NCI-H1417 (cell line): ENCODE measurements at places on chromosomes 4 and X.

GRCh38 chr4:26660261-26660660 is 76.4 kb downstream of the TBC1D19 start:
- no peak for DNase-seq

DNA sequence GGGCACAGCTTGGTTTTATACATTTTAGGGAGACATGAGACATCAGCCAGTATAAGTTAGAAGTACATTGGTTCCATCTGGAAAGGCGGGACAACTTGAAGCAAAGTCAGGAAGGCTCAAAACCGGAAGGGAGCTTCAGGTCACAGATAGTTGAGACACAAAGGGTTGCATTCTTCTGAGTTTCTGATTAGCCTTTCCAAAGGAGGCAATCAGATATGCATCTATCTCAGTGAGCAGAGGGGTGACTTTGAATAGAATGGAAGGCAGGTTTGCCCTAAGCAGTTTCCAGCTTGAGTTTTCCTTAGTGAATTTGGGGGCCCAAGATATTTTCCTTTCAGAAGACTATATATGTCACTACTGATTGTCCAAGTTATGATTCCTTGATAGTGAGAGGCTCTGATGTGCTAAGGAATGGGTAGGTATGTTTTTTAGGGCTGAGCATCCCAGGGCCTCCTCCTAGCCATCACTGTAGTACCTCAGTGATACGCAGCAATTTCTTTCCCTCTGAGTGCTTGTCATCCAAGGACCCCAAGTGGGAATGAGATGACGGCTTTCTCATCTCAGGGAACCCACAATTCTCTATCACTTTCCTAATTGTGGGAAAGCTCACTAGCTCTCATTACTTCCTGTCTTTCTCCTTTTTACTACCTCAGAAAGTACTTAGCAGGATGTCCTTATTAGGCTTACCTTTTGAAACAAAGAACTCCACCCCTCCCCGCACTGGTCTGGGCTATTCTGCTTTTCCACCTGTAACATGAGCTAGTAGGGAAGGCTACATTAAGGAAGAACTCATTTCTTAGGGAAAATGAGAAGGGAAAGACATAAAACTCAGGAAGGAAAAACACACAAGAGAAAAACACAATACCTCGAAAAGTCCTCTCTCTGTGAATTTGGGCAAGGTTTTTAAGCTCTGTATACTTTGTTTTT is 632.7 kb downstream of the RAPGEF2 start:
- no peak for DNase-seq

DNA sequence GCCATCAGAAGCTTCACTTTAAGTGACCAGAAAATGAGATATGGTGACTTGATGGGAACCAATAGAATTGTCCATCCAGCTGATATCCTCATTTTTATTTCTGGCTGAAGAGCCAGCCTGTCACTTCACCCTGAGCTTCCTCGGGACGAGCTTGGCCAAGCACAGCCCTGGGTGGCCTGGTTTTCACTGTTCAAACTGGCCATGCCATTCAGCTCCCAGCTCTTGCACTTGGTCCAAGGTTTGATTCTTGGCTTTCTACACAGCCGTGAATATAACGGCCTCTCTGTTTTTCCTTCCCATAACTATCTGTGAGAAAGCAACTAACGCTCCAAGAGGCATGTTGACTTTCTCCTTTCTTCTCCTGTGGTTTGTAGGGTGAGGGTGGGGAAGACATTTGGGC is 71.9 kb downstream of the LIMCH1 start:
- DNase-seq = no peak

GRCh38 chr4:151291485-151291884 is 14.5 kb downstream of the PRSS48 start:
- no peak for DNase-seq

GRCh38 chrX:30402366-30402765 is 93.2 kb upstream of the NR0B1 start:
- no peak for DNase-seq
